ENCODE measurements at places on chromosomes 3 and 15.

- peak; percentile 36 for DNase-seq
Measured at GRCh38 chr15:62758952-62759349, 283.6 kb upstream of the TPM1 start.

DNA sequence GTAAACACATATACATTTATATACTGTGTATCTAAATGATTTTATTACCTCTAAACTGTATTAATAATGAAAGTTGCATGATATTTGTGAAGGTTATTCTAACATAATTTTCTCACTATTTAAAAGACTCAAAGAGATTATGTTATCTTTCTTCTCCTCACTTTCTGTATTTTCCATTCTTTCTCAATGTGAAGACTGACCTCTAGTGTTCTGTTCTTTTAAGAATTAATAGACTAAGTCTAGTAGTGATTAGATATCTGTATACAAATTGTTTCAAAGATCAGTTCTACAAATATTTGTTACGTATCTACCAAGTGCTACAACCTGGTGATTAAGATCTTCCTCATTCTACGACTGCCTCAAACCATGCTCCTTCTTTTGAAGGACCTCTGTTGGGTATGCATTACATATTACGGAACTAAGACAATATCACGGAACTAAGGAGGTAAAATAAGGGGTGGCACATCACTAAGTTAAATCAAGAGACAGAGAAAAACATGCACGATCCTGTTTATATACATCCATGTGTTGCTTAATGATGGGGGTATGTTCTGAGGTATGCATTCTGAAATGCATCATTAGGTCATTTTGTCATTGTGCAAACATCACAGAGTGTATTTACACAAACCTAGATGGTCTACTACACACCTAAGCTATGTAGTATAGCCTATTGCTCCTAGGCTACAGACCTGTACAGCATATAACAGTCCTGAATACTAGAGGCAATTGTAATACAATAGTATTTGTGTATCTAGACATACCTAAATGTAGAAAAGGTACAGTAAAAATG lies 161.5 kb upstream of the KBTBD8 start:
- no peak for DNase-seq

DNA sequence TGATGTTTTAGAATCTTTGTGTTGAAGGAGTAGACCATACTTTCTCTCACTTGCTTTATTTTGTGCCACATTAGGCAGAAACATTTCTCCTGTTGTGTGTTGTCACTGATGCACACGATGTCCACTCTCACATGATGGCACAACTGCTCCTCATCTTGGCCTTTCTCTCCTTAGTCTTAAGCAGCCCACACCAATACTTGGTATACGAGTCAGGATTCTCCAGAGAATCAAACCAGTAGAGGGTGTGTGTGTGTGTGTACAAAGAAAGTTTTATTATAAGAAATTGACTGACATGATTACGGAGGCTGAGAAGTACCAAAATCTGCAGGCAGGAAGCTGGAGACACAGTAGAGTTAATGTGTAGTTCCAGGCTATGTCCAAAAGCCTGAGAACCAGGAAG lies 187.1 kb downstream of the ALCAM start:
- DNase-seq = no peak

GRCh38 chr3:13075986-13076654 lies 2.9 kb upstream of the IQSEC1 start:
- DNase-seq = no peak

- DNase-seq = peak; percentile 76
Measured at GRCh38 chr3:128382221-128382807, 84.4 kb downstream of the DNAJB8 start.

- no peak for DNase-seq
Measured at GRCh38 chr3:71345429-71346040, 238.0 kb downstream of the FOXP1 start.
